ENCODE measurements at places on chromosomes 13 and 19.

- DNase-seq: no peak
These were observed 22.3 kb upstream of the SLC46A3 start for GRCh38 chr13:28741084-28741491.

DNA sequence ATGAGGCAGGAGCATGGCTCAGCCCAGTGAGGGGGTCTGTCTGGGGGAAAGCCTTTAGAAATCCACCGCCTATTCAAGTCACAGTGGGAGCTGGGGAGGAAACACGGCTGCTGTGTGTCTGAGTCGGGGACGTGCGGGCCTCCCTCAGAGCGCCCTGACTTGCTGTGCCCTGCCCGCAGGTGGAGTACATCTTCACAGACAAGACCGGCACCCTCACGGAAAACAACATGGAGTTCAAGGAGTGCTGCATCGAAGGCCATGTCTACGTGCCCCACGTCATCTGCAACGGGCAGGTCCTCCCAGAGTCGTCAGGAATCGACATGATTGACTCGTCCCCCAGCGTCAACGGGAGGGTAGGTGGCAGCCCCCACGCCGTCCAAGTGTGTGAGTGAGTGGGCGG is 137.8 kb upstream of the MCF2L start:
- no peak for DNase-seq

- DNase-seq: no peak
These were observed 17.9 kb upstream of the ZNF175 start for GRCh38 chr19:51552996-51553725.

- DNase-seq: no peak
These were observed at the start of gene LIM2 for GRCh38 chr19:51387924-51388389. TSS of gene LIM2 (minus strand) at chr19:51387974. CDS start at chr19:51387443, 531 bp downstream.

DNA sequence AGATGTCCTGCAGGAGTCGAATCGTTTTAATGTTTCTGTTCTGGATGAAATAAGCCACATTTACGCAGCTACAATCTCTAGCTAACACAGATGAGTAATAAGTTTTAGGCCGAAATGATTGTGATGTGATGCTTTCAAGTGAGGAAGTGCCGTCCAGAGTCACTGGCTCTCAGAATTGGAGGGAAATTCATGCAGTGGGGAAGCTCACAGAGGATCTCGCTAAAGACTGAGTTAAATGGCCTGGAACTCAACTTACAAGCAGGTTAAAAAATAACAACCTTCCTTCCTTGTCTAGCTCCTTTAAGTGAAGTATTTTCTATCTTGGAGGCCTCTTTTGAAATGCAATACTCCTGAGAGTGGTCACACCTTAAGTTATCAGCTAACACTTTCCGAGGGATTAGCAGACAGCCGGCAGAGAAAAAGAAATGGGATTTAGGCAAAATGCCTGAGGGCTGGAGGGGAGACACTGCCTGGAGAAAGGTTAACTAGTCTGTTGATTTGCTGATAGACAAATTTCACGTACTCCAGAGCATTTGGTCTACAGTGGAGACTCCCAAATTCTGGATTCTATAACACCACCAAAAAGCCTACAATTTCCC is 74.2 kb downstream of the IRS2 start:
- no peak for DNase-seq

DNA sequence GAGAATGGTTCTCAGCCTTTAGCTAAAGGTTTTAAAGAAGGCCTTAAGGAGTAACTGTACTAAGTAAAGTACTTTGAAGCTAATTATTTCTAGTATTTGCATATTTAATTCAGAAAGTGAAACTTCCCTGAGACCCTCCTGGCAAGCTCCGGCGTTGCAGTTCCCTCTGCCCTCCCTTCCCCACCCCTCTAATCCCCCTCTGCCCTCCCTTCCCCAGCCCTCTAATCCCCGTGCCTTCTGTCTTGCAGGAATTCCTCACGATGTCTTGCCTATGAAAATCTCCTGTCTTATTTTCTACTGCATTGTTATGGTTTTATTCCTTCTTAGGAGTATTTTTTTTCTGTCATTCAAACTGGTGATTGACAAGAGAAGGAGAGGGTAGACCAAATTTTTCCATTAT is 236.9 kb downstream of the COL4A1 start:
- DNase-seq: no peak

- DNase-seq: no peak
These were observed 169.6 kb downstream of the LACC1 start for GRCh38 chr13:44049081-44049945.

DNA sequence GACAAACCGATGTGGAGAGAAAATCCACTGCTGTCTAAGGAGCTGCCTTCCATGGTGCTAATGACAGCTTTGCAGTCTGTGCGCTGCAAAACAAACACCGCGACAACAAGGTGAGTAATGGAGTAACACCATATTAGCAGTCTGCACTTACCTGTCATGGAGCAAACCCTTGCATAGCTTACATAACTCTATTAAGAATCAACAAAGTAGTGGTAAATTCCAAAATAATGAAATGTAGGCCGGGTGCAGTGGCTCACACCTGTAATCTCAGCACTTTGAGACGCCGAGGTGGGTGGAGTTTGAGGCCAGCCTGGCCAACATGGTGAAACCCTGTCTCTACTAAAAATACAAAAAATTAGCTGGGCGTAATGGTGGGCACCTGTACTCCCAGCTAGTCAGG is 56.2 kb downstream of the PARP4 start:
- no peak for DNase-seq

- no peak for DNase-seq
These were observed 1381.9 kb downstream of the EFNB2 start for GRCh38 chr13:105153611-105154010.

GRCh38 chr13:78638216-78638615 is 20.7 kb downstream of the OBI1 start:
- no peak for DNase-seq

All from activated T-helper 1 cell treated with anti-CD3 and anti-CD28 coated beads, Interleukin-2, amount 50 U/mL, for 16 hours (primary cell).